G401 (cell line): ENCODE measurements at places on chromosomes 3 and 15. TPM values are rescaled to one million over a fixed set of nuclear protein-coding genes. Genes with fewer than 3 reads are reported as not detected.

DNA sequence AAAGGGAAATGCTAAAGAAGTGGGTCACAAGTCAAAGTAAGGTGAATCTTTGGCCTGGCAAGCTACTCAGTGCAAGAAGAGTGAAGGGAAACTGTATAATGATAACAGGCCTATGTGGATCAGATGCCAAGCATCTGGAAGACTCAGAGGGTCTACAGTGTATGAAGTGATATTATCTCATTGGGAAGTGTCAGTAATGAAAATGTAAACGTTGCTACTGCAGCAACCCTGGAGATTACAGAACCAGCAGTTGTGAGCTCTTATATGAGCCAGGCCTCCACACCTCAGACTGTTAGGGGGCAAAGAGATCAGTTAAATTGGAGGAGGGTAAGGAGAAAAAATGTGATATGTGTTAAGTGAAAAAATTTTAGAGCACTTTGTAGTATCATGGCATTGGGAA lies 195.4 kb upstream of the DPH6 start:
- DNase-seq = no peak

DNA sequence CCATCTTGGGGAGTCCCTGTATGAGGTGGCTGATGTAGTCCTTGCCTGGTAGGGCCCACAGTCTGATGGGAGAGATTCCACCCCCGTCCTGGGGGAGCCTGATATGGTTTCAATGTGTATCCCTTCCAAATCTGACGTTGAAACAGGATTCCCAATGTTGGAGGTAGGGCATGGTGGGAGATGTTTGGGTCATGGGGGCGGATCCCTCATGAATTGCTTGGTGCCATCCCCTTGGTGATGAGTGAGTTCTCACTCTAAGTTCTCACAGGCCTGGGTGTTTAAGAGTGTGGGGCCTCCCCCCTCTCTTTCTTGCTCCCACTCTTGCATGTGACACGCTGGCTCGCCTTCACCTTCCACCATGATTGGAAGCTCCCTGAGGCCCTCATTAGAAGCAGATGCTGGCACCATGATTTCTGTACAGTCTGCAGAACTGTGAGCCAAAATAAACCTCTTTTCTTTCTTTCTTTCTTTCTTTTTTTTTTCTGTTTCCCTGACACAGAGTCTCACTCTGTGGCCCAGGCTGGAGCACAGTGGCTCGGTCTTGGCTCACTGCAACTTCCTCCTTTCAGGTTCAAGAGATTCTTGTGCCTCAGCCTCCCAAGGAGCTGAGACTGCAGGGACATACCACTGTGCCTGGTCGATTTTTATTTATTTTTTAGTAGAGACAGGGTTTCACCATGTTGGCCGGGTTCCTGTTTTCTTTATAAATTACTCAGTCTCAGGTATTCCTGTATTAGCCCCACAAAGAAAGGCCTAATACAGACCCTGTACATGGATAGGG lies 28.6 kb downstream of the ITGA11 start:
- no peak for DNase-seq

DNA sequence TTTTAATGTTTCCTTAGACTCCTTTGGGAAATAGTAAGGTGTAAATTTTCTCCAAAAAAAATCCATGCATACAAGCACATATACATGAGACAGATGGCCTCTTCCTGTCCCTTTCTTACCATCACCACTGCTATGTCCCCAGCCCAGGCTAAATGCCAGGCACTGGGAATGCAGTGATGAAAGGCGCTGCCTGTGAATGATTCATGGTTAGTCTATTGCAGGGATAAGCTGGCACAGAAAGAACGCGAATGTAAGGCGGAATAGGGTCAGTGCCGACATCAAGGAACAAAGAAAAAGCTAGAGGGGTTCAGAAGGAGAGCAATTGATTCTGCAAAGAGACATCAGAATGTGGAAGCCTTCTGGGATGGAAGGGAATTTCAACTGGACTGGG lies 36.2 kb upstream of the CFAP161 start:
- peak; percentile 65 for DNase-seq

FES gene
- 0.43 and 0.64 TPM in 2 replicates for total RNA-seq

DNA sequence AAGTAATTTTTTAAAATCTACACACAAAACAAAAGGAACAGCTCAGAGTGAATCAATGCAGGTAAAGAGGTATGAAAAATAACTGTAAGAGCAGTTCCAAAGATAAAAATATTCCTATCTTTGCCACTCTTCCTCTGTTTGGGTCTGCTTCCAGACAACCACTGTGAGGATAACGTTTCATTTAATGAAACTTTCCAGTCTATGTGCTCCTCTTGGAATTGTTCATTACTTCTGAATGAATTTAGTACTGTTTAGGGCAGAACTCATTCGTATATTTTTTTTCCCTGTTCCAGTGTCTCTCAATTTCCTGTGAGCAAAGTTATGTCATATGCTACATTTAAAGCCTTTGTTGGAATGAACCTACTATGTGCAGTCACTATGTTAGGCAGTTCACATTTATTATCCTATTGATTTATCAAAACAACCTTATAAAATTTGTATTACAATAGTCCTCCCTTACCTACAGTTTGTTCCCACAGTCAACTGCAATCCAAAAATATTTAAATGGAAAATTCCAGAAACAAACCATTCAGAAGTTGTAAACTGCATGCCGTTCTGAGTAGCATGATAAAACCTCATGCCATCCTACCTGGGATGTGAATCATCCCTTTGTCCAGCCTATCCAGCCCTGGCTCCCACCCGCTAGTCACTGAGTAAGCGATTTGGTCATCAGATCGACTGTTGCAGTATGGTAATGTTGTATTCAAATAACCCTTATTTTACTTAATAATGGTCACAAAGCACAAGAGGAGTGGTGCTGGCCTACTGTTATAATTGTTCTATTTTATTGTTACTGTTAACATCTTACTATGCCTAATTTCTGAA lies 98.1 kb downstream of the TMCC1 start:
- no peak for DNase-seq

TRAT1 gene
- not detected in 2 replicates for total RNA-seq

- no peak for DNase-seq
Measured at GRCh38 chr15:43096411-43096810, 9.4 kb downstream of the UBR1 start.

- no peak for DNase-seq
Measured at GRCh38 chr15:47332481-47332880, 384.8 kb upstream of the SEMA6D start.

STRIT1 gene
- total RNA-seq = not detected in 2 replicates

GRCh38 chr3:176376531-176376930 lies 820.8 kb downstream of the TBL1XR1 start:
- DNase-seq = no peak

GRCh38 chr15:58361273-58361759 lies 70.5 kb upstream of the LIPC start:
- DNase-seq = no peak

WDR93 gene
- total RNA-seq = 0.25 and 0.64 TPM in 2 replicates

PRSS50 gene
- not detected in 2 replicates for total RNA-seq

GLDN gene
- total RNA-seq = not detected in 2 replicates

GRCh38 chr15:90645873-90646575 lies 71.1 kb upstream of the BLM start:
- peak; percentile 72 for DNase-seq

GCNT3 gene
- not detected in 2 replicates for total RNA-seq

DNA sequence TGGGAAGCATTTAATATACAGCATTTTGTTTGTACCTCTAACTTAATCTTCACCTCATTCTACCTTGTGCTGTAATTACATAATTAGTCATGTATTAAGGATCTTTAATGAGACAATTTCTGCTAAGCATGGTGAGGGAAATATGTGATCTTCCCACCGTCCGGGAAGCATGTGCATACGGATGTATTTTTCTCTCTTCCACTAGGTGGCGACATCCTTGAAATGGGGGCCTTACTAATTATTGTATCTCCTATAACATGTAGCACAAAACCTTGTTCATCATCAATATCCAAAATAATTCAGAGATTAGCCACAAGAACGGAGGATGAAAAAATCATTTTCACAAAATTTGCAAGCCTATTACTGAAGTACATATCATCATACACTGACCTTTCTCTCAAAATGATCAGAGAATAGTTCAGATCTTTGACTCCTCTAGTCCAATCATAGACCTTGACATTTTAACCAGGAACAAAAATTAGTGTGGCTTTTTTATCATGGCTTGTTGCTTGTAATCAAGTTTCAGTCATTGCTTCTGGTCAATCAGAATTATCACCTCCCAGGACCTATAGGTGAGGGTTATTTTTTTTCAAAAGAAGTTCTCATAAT lies 148.9 kb upstream of the GBE1 start:
- peak; percentile 28 for DNase-seq

DNA sequence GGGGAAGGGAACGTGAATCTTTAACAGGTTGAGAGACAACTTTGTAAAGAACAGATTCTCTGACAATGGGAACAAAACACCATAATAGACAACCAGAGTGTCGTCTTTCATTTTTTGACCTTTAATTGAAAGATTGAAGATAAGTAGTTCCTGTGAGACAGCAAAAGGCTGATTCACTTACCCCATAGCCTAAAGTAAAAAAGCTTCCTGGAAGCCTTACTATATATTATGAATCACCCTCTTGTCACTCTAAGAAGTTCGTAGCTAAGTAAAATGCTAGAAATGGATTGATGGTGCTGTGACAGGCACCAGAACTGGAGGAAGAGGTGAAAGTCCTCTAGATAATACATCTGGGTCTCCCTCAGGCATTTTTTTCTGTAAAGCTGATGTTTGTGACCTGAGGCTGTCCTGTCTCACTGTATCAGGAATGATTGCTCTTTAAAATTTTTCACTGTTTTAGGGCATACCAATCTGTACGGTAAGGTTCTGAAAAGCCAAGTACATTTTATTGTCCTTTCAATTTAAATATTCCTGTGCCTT lies 824.6 kb upstream of the SEMA6D start:
- DNase-seq = no peak

GRCh38 chr3:98980915-98981596 lies 79.6 kb upstream of the DCBLD2 start:
- no peak for DNase-seq

NOX5 gene
- not detected in 2 replicates for total RNA-seq

- DNase-seq = no peak
Measured at GRCh38 chr3:99013077-99013476, 111.6 kb upstream of the DCBLD2 start.

- DNase-seq = no peak
Measured at GRCh38 chr3:13681931-13682330, 133.0 kb downstream of the FBLN2 start.

GRCh38 chr3:98986073-98986472 lies 84.6 kb upstream of the DCBLD2 start:
- no peak for DNase-seq

- DNase-seq = no peak
Measured at GRCh38 chr3:32249184-32249782, 10.8 kb downstream of the CMTM8 start.

- DNase-seq = no peak
Measured at GRCh38 chr15:95249524-95249923, 1018.2 kb downstream of the MCTP2 start.

RETNLB gene
- not detected in 2 replicates for total RNA-seq

SLCO2A1 gene
- total RNA-seq = not detected in 2 replicates

DNA sequence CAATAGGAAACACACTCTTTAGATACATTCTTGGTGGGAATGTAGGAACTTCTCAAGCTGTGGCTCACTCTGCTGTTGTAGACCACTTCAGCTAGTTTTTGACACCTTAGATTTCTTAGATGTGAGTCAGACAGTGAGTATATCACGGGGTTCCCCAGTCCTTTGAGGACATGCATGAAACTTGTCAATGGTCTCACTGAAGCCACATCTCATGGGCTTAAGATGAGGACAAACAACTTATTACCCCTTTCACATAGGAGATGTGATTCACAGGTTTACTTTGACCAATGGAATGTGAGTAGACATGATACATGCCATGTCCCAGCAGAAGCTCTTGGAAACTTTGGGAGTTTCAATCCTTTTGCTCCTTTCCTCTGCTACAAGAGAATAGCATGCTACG lies 325.5 kb downstream of the CHST2 start:
- no peak for DNase-seq

GRCh38 chr3:16171825-16172224 lies 2.7 kb upstream of the GALNT15 start:
- no peak for DNase-seq

B3GNT5 gene
- not detected in 2 replicates for total RNA-seq

SLC9C1 gene
- total RNA-seq = not detected in 2 replicates

MORC1 gene
- not detected in 2 replicates for total RNA-seq

- DNase-seq = peak; percentile 73
Measured at GRCh38 chr15:74821091-74821789, 5.2 kb upstream of the CPLX3 start.

GRCh38 chr3:153973722-153974265 lies 147.4 kb upstream of the ARHGEF26 start:
- DNase-seq = no peak

DNA sequence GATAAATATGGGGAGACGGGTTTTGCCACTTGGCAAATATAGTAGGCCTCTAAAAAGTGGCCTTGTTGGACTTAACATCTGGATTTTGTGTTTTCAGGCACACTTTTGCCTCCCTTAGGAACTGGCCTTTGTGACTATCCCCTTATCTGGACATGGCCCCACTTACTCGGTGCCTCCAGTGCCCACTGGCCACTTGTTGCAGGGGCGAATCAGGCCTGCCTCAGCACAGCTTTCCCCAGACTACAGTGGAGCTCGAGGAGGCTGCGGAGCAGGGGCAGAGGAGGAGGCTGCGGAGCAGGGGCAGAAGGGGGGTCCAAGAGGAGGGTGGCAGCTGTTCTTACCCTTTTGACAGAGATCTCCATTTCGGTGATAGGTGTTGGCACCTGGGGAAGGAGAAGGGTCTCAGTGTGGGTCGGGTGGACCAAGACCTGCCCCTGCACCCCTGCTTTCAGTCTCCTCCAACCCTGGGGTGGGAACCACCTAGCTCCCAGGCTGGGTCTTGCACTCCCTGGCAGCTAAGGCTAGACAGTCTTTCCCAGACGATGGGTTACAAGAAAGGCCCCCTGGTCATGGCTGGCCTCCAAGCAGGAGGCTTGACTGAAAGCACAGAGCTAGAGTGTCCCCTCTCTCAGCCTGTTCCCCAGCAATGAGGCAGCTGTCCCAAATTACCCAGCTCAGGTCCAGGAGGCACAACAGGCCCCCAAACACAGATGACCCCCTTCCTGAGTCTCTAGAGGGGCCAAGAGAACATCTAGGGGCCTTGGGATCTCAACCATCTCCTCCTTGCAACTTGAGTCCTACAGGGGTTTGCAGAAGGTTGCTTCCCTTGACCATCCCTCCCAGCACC lies 6.1 kb downstream of the SEMA3G start:
- DNase-seq = no peak

HES1 gene
- total RNA-seq = 3.3 and 6.6 TPM in 2 replicates
